Esophagus squamous epithelium (tissue), 5 donors: ENCODE measurements at places on chromosomes 5 and 9.

DNA sequence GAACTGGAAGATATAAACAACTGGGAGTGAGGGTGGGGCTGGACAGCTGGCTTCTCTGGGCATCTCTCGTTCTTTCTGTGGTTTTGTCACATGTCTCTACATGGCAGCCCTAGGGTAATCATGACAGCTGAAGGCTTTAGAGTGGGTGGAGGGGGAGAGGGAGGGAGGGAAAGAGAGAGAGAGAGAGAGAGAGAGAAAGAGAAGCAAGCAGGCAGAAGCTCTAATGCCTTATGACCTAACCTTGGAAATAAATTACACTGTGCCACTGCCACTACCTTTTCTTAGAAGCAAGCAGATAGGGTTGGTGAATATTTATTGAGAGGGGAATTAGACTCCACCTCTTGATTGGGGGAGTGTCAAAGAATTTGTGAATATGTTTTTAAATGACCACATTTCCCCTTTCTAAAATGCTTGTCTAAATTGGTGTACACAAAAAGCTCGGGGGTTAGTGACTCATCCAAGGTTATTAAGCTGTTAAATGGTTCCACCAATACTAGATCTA lies 2.6 kb upstream of the DAPK1 start:
- DNase-seq, result no peak

GRCh38 chr9:112005939-112006338 lies 109.3 kb downstream of the UGCG start:
- DNase-seq, result no peak

DNA sequence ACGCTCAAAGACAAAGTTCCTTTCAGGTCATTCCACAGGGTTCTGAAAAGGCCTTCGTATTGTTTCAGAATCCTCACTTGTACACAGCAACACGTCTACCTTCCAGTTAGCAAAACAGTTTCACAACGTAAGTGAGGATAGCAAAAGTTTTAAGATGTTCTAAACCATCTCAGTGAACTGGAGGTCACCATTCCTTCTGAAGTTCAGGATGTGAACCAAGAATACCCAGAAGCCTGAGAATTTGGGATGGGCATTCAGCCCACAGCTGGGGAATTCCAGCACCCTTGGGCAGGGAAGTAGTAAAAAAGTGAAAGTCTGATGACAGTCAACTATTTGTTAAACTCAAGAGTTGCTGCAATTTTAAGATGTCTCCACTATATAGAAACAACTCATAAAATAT lies 224.5 kb downstream of the BNC2 start:
- no peak for DNase-seq

DNA sequence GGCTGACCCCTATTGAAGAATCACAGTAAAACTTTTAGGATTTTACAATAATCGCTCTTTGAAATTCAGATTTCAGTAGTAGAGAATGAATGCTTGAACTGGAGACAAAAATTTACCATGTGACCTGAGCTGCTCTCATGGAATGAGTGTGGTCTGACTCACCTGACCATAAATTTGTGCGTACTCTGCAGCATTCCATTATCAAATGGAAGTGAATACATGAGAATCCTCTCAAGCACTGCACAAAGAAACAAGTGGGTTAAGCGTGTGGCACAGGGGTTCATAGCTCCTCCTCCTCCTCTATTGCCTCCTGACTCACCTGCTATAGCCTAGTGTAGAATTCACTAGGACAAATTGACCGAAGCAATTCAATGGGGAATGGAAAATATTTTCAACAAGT lies 269.8 kb upstream of the CDH9 start:
- DNase-seq, result no peak

DNA sequence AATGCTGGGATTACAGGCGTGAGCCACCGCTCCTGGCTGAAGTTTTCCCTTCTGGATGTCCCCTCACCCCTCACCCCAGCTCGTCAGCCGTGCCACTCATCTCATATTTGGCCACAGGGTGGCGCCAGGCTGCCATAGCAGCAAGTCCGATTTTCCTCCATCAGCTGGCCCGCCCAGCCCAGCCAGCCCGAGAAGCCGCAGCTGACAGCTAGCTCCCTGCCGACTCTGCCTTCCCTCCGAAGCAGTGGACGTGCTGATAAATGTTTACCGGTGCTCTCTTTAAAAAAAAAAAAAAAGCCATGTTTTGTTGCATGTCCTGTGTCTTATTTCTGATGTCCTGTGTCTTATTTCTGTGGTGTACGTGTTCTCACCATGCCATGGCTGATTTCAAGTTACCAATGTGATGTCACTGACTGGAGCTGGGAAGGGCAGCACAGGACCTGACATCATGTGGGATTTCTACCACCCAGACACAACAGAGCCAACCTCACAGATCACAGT lies 58.3 kb downstream of the PFDN1 start:
- peak; percentile 33 for DNase-seq

DNA sequence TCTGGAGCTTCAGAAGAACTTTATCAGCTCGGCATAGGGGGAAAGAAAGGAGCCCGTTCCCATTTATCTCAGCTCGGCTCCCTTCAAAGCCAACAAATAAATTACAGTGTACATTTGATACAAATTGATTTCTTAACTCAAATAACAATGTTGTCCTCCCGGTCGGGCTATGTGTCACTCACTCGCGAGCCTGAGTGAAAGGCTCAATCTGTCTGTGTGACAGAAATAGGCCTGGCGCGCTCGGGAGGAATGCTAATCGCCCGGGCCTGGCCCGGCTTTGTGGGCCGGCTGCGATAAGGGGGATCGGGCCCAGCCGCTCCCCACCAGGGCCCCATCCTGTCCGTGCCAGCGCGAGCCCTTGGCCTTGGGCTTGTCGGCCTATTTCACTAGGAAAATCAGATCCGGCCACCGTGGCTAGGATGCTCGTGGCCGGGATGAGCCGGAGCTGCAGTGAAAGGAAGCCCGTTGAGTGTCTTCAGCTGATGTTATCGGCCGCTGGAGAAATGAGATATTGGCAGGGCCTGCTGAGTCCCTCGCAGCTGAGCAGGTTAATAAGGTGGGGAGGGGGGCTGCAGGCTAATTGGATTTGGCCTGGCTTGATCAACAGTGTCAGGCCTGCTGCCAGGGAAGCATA lies 258.7 kb downstream of the IRX1 start:
- DNase-seq, result no peak

DNA sequence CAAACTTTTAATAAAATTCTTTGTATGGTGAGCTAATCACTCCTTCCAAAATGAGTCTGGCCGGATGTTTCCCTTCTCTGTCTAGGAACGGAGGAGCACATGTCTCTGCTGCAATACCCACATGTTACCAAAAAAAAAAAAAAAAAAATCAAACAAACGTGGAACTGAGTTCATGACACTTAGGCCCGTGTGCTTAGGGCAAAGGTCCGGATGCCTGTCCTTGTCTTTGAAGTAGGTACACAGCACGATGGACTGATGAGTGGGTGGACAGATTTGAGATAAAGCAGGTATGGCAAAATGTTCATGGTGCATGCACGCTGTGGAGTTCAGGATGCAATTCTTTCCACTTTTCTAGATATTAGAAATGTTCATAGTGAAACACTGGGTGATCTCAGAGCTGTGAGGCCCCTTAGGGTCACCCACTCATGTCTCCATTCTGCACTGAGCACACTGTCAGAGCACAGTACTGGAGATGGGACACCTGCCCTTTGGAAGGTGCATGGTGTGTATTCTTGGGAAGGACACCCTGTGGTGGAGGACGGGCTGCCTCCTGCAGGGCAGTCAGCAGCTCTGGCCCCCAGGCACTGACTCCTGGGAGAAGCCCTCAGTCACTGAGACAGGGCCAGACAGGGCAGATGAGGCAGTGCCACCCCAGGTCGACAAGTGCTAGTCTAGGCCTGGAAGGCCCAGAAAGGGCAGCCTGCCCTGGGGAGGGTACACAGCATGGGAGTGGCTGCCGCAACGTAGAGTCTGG lies 43.6 kb downstream of the GADD45G start:
- DNase-seq, result no peak

DNA sequence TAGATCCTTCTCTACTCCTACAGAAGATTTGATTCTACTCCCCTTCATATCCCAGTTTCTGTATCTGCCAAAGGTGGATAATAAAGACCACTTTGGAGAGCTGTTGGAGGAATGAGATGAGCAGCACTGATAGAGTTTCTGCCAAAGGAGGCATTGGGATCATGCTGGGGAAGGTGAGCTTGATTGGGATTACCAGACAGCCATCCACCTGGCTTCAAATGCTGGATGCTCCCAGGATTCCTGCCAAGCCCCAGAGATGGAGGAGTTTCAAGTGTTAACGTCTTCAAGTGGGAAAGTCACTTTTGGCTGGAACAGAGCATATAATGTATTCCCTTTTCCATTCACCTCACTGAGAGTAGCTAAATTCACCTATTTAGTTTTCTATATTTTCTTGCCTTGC lies 348.4 kb downstream of the TRIM32 start:
- DNase-seq, result no peak

DNA sequence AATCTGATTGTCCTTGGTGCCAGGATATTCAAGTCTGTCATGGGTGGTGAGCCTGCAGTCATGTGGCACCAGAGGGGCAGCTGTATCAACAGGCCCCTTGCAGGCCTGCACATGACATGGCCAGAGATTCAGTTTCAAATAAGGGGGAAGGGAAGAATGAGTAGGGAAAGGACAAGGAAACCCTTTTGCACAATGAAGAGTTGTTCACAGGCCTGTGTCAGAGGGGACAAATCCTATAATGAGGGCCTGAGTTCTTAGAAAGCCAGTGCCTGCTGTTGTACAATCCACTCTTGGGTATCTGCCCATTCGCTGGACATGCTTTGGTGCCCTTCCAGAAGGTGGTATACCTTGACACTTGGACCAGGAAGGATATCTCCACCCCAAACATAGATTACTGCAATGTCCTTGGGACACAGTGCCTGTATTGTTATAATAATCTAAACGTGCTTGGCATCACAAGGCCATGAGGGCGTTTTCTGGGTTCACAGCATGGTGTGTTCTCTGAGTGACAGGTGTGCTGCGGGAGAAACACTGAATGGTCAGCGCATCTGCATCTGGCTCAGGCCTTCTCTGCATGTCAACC lies 1.9 kb upstream of the TMEM171 start:
- no peak for DNase-seq

- DNase-seq, result no peak
Observed at GRCh38 chr5:137415231-137415681, 83.9 kb downstream of the SPOCK1 start.

- no peak for DNase-seq
Observed at GRCh38 chr9:86061972-86062739, 37.2 kb downstream of the GOLM1 start.

GRCh38 chr5:148849461-148849860 lies 23.1 kb downstream of the ADRB2 start:
- no peak for DNase-seq

DNA sequence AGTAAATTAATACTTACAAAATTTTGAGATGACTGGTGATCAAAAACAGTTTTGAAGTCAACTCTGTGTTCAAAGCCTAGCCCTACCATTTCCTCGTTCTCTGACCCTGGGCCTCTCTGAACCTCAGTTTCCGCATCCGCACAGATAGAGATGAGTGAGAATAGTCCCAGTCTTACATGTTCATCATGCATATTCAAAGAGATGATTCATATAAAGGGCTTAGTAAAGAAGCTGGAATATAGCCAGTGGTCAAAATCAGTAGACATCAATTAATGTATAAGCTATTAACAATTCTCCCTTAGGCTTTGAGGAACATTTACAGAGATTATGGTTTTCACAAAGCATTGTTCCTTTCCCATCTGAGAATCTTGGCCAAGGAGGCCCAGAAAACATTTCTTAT lies 250.6 kb downstream of the SPOCK1 start:
- DNase-seq, result no peak

- DNase-seq, result no peak
Observed at GRCh38 chr9:38089387-38090165, 20.5 kb upstream of the SHB start.

- DNase-seq, result no peak
Observed at GRCh38 chr5:172611913-172612312, 29.1 kb upstream of the NEURL1B start.

- no peak for DNase-seq
Observed at GRCh38 chr9:121937240-121937639, 155.9 kb downstream of the TTLL11 start.

- no peak for DNase-seq
Observed at GRCh38 chr5:77744116-77744515, 32.0 kb downstream of the TBCA start.

DNA sequence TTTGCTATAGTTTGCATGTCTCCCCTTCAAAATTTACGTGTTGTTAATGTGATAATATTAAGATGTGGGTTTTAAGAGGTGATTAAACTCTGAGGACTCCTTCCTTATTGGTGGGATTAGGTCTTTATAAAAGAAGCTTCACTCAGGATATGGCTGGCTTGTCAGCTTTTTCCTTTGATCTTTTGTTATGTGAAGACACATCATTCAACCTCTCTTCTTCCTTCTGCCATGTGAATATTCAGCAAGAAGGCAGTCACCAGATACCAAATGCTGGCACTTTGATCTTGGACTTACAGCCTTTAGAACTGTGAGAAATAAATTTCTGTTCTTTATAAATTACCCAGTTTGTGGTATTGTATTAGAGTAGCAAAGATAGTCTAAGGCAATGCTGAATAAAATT lies 855.9 kb upstream of the CDH10 start:
- no peak for DNase-seq

GRCh38 chr5:174626369-174626920 lies 97.9 kb upstream of the MSX2 start:
- no peak for DNase-seq

DNA sequence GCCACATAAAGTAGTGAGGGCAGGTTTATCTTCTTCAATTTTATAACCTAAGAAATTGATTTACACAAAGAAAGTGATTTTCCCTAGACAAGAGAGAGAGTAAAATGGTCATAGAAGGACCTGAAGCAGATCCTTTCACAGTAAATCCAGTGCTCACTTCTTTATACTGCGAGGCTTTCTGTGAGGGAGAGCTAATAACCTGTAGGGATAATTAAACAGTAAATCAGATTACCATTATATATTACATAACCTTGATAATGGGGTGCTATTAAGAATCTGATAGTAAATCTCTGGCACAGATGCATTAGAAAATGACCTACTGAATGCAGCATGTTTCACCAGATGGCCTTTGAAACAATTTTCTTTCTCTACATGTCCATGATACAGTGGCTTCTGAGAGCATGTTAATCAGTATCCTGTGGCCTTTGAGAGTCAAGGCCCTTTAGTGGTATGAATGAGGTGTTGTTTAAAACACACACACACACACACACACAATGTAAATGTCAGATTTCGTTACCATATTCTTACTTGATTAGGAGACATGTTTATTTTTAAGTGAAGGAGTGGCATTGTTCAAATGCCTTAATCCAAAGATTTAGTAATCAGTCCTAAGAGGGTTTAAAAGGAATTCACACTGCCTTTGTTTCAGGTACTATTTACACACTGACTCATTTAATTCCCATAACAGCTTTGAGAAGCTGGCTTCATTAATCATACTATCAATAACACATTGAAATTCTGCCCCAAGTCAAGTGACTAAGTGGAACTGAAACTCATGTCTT lies 124.7 kb downstream of the ALDH1A1 start:
- DNase-seq, result no peak

DNA sequence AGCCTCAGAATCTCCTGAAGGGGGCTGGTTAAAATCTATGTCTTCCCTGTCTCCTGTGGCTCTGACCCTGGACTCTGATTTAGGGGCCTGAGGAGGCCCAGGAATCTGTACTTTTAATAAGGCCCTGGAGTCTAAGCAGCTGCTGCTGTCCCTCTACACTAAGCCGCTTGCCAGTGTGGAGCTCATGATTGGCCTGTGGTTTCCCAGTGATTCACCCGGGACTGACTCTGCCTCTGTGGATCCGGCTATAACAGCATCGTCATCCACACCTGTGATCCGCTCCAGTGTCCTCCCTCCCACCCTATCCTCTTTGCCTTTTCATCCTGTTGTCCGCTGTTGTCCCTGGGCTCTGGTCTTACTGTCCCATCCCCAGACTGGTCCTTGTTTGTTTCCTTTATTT lies 3.7 kb downstream of the SLC31A2 start:
- DNase-seq, result no peak

GRCh38 chr5:123753937-123754891 lies 242.2 kb downstream of the CSNK1G3 start:
- no peak for DNase-seq
